ENCODE measurements at places on chromosomes 4 and X.

DNA sequence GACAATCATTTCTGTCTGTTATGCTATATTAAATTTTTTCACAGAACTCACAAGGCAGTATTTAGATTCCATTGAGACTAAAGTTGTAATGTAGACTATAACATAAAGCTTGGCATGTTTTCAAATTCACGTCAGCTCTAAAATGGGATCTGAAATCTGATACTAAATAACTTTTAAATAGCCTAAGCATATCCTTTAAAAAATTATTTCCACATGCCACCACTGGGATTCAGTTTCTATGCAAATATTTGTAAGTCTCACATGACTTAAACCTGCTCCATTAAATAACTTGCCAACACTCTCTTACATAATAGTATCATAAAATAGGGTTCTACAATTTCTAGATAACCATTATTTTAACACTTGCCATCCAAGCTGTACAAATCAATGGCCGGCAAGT lies 32.4 kb downstream of the KLHL8 start:
- DNase-seq: no peak

GRCh38 chr4:154018659-154019058 lies 229.8 kb upstream of the SFRP2 start:
- DNase-seq: no peak

GRCh38 chr4:122531038-122531437 lies 74.5 kb upstream of the IL2 start:
- DNase-seq: no peak

GRCh38 chr4:24794480-24794879 lies 893 bp upstream of the SOD3 start:
- no peak for DNase-seq

DNA sequence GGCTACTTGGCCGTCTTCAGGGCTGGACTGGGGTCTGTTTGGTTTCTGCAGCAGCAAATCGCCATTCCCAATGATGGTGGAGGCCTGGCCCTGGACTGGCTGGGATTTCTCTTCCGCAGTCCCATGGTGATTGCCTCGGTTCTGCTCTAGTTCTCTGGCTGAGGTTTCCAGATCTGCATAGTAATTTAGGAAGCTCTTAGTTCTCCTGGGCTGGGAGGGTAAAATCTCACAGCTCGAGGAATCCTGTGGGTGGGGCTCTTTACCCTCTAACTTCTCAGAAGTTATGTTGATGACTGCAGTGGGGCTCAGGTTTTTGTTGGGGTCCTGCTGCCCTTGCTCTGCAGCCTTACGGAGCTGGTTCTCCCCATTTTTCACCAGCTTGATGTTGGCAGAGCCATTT lies 200.6 kb downstream of the APBB2 start:
- DNase-seq: no peak

DNA sequence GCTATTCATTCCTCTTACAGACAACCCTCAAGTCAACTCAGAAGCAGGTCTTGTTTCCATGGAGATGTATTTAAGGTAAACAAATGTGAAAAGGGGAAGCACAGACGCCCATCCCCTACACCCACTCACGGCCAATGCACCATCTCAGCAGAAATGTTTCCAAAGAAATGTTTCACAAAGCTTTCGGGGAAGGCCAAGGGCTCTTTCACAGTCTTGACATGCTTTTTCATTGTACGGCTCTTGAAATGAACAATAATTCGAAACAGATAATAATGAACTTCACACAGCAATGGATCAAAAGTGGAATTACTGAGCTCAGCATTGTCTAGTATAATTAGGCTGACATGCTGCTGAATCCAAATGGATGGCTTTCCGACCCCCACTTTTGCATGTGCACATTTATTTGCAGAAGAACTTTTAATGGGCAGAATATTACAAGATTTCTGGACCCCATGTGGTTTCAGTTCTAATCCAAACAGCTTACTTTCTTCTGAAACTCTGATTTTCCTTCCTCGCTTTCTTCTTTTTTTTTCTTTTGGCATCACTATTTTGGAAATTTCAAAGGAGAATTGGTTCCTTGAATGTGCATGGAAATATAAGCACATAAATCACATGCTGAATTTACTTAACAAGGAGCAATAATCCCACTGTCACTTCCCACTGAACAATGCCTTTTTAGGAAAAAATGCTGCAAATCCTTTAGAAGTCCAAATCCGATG lies 160.9 kb downstream of the SMIM20 start:
- peak; percentile 79 for DNase-seq

DNA sequence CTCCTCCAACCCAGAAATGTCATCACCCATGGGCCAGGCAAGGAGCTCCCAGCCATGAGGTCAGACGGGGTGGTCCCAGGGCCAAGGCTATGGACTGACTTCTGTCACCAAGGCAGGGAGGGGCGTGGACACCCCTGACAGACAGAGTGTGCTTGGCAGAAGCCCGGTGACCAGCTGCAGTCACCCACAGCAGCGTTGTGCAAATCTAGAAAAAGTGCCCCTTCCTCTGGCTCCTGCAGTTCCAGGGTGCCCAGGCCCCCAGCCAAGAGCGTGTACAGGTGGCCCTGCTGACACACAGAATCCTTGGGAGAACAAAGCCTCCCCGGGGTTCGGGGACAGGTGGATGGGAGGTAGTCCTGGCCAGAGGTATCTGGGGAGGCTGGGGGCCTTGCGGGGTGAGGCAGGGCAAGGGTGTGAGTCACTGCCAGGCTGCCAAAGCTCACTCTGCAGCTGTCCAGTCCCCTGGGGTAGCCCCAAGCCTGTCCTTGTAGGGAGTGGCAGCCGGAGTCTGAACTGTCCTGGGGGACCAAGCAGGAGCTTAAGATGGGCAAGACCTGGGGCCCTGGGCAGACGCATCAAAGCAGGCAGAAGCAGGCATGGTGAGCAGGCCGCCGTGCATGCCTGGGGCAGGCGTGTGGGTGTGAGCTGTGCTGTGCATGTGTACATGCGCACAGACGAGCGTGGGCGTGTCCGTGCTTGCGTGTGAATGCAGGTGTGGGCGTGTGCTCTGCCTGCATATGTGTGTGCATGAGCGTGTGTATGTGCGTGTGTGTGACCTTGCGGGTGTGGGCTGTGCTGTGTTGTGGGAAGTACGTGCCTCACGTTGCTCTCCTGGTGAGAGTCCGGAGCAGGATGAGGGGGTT lies 3.3 kb downstream of the MYL5 start:
- no peak for DNase-seq

- no peak for DNase-seq
These were observed 2.9 kb upstream of the MSL3 start for GRCh38 chrX:11754958-11755645.

DNA sequence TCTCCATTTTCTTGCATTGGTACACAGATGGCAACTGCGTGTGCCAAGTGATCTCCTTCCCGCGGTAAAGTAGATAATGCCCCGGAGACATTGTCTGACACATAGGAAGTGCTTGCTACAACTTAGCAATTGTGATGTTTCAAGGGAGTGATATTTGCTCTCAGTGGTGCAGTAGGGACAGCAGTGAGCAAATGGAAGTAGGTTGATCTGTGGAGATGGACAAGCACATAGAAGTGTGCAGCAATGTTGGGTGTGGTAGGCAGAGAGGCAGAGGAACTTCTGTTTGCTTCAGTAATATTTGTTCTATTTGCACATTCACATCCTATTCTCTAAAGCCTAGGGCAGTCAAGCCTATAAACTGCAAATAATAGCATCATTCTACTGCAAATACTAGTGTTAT lies 846.7 kb upstream of the PRKX start:
- DNase-seq: no peak

GRCh38 chrX:134457708-134458107 lies 2.3 kb upstream of the HPRT1 start:
- no peak for DNase-seq

DNA sequence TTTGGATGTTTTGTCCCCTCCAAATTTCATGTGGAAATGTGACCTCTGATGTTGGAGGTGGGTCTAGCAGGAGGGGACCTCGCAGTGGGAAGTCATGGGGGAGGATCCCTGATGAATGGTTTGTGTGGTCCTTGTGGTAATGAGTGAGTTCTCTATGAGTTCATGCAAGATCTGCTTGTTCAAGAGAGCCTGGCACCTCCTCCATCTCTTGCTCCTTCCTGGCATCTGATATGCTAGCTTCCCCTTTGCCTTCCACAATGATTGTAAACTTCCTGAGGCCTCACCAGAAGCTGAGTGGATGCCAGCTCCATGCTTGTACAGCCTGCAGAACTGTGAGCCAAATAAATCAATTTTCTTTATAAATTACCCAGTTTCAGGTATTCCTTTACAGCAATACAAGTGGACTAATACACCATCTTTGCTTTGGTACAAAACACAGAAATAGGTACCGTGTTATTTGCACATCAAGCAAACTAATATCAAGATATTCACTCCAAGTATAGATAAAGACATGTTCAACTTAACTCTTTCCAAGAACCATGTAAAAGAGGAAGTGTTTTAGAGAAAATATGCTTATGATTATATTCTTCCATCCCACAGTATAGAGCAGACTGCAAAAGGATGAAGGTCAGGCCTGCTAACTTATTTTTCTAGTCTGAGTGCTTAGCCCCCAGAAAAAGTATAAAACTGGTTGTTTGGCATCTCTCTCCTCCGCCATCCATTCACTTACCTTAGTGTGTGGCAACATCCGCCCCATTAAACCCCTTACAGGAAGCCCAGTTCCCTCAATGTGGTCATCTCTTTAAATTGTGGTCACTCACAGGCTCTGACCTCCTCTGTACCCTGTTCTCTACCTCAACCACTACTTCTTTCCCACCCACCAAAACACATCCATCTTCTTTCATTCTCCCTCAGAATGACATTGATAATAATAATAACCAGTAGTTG lies 6.7 kb downstream of the ARAP2 start:
- DNase-seq: no peak

DNA sequence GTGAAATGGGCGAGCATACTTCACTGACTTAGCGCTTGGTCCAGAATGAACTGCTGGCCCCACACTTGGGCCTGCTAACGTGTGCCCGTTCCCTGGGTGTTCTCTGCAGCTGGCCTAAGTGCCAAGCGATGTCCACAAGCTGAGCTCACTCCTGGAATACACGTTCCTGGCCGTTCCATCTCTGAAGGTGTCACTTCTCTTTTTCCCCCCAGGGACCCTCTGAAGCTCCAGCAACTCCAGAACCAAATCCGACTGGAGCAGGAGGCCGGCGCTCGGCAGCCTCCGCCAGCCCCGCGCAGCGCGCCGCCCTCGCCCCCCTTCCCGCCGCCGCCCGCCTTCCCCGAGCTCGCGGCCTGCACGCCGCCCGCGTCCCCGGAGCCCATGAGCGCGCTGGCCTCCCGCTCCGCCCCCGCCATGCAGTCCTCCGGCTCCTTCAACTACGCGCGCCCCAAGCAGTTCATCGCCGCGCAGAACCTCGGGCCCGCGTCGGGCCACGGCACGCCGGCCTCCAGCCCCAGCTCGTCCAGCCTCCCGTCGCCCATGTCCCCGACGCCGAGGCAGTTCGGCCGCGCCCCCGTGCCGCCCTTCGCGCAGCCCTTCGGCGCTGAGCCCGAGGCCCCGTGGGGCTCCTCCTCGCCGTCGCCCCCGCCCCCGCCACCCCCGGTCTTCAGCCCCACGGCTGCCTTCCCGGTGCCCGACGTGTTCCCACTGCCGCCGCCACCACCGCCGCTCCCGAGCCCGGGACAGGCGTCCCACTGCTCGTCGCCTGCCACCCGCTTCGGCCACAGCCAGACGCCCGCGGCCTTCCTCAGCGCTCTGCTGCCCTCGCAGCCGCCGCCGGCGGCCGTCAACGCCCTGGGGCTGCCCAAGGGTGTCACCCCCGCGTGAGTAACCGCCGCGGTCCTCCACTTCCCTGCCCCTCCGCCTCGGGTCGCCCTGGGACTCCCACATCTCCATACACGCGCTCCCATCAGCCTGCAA lies 132.3 kb downstream of the CBR4 start:
- peak; percentile 42 for DNase-seq

GRCh38 chr4:15737255-15737654 lies 34.4 kb downstream of the BST1 start:
- no peak for DNase-seq

All from GM10248 (cell line).